Renal cortical epithelial cell (primary cell): ENCODE measurements at places on chromosomes 11 and 22.

GRCh38 chr11:110971140-110971539, 258.9 kb upstream of the ARHGAP20 start:
- peak; percentile 85 for DNase-seq

GRCh38 chr11:116360221-116360941, 412.4 kb downstream of the BUD13 start:
- no peak for DNase-seq

GRCh38 chr11:26483108-26483507, 89.0 kb downstream of the MUC15 start:
- DNase-seq = no peak

DNA sequence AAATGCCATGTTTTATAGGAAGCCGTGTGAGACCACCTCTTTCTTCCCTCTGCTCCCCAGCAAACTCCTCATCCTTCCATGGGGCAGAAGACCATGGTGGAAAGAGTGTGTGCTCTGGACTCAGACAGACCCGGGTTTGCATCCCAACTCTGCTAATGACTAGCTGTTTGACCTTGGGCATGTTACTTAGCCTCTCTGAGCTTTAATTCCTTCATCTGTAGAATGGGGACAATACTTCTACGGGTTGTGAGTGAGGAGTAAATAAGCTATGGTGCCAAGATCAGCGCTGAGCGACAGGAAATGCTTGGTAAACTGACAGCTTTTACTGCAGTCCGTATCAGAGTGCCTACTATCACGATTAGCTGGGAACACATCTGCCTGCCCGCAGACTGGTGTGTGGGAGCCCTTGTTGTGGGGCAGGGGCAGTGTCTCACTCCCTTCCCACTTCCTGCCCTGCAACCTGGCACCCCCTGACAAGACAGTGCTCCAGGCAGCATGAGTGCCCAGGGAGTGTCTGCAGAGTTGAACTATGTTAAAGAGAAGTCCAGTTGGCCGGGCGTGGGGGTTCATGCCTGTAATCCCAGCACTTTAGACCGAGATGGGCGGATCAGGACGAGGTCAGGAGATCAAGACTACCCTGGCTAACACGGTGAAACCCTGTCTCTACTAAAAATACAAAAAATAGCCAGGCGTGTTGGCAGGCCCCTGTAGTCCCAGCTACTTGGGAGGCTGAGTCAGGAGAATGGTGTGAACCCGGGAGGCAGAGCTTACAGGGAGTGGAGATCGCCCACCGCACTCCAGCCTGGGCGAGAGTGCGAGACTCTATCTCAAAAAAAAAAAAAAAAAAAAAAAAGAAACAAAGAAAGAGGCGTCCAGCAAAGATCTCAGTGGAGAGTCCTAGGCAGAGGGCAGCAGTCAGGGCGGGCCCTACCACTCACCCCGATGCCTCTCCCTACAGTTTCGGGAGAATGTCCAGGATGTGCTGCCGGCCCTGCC, 2.2 kb downstream of the SEC14L2 start:
- DNase-seq = no peak

GRCh38 chr22:39288135-39288898, 31.1 kb downstream of the RPL3 start:
- no peak for DNase-seq

GRCh38 chr11:129320494-129320893, 55.2 kb upstream of the BARX2 start:
- DNase-seq = no peak

GRCh38 chr11:111344032-111344431, 35.0 kb downstream of the POU2AF1 start:
- no peak for DNase-seq

DNA sequence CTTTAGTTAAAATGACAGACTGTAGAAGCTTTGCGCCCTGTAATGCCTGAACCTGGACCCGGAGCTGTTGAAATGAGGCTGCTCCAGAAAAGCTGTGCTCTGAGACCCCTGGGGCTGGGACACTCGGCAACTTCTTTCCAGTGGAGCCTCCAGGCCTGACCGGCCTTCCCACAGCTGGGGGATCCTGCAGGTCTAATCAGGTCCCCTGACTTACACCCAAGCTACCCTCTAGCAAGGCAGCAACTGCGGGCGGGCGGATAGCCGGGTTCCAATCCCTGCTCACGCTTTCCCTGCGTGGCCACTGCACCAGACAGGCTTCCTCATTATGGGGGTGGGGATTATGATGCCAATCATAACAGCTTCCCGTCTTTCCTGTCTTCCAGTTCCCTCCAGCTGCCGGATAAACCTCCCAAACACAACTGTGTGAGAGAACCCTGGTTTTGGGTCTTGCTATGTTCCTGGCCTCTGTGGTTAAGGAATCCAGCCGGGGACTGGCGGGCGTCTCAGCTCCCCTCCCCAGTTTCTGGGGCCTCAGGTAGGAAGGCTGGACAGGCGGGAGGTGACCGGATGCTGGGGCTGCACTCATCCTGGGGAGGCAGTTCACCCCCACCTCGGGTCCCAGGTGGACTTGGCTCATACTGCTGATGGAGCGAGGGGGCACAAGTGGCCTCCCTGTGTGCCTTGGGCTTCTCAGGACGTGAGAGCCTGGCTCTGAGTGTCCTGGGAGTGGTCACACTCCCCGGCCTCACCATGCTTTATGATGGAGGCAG, 38.6 kb downstream of the PARVG start:
- no peak for DNase-seq

DNA sequence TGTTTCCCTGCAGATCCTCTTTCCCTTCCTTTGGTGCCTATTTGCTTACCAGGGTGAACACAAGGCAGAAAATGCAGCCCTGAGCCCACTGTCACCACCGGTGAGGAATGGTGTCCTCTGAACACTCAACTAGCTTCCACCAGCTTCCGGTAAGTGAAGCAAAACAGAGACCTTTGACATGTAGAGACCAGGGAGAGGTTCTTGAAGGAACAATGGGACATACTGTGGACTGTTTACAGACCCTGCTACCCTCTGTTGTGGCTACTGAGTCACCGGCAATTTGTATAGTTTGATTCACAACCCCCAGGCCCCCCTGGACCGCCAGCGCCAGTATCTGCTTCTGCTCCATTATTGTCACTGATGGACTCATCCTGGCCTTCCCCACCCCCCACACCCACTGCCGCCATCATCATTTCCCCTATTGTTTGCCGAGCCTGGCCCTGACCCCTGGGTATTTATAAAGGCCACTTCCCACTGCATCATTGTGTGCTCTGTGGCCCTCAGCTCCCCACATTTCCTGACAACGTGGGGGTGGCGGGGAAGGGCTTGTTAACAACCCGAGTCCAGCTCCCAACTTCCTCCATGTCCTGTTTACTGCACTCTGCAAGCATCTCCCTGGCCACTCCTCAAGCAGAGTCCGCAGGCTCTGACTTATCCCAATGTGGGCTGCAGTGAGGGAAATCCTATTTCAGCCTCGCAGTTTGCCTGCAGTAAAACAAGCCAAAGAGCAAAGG, 252.9 kb downstream of the ETS1 start:
- peak; percentile 53 for DNase-seq

GRCh38 chr11:42762348-42762747, 549.4 kb upstream of the API5 start:
- DNase-seq = no peak

DNA sequence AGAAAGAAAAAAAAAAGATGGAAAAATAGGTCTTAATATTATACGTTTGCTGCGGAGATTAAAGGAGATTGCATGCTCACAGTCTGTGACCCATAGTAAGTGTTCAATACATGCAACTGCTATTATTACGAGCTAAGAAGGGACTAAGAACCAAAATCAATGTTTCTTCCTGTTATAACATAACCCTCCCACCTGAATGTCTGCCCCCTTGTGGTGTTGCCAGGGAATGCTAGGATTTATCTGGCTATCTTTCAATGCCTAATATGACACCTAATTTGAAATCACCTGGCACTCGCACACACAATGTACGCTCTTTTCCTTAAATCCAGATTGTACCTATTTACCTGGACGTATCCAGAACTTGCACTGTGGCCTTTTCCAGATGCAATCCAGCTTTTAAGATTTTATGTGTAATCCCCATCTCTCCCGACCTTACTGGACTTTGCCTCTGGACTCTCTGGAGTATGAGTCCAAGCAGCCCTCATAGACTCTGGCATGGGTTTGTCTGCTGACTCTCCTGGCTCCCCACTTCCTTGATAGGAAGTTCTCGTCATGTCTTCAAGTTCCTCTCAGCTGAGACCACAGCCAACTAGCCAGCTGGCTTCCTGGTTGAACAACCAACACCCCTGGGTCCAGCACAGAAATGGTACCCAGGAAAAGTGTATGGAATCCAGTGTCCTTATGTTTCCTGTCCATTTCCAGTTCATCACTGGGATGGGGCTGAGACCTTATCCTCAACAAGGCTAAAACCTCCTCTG, 151.5 kb downstream of the CCDC34 start:
- DNase-seq = no peak

GRCh38 chr11:124935548-124936514, at the start of gene HEPACAM:
Gene HEPACAM, minus strand, starts transcription at chr11:124936047. Its CDS starts 41 bp downstream, at chr11:124936006.
- no peak for DNase-seq

DNA sequence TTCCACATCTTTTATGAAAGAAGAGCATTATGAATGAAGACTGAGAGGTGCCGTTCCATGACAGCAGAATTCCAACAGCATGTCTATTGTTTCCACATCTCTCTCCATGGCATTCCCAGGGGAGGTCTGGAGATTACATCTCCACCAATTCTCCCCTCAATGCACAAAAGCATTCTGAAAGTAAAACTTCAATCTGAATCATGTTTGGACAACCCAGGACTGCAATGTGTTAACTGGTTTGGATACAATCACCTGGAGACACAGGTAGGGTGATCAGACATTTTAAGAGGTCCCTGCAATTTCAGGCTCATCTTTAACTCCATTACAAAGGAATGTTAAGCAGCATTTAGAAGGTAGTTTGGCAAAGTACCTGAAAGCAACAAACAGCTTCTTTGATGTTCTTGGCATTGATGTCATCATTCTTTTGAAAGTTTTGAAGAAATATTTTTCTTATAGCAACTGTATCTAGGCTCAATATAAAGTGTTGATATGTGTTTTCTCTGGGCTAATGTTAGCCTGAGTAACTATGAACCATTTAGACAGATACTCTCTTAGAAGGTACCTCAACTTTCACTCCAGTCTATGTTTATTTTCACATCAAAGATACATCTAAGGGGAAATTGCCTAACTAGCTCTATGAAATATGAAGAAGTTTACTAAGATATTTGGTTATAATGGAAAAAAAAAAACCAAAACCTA, 181.4 kb upstream of the MTMR2 start:
- DNase-seq = peak; percentile 33

DNA sequence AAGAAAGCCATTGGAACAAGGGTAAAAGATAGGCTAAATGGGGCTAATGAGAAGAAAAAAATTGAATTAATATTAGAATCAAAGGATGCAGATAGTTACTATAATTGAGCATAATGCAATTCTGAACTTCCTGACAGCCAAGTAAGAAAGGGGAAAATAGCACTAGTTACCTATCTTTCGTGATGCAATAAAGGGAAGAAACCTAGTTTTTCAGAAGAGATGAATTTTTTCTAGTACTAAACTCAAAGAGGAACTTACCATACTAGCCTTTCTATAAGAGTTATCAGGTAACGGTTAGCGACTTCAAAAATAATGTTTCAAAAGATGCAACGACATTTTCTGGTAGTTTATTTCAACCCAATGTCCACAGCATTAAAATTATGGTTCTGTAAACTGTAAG, 8.8 kb upstream of the WT1 start:
- no peak for DNase-seq

- DNase-seq = no peak
These were observed 107.5 kb downstream of the TRIM29 start for GRCh38 chr11:120030411-120030810.

- no peak for DNase-seq
These were observed 257.6 kb upstream of the CADM1 start for GRCh38 chr11:115761817-115762216.

DNA sequence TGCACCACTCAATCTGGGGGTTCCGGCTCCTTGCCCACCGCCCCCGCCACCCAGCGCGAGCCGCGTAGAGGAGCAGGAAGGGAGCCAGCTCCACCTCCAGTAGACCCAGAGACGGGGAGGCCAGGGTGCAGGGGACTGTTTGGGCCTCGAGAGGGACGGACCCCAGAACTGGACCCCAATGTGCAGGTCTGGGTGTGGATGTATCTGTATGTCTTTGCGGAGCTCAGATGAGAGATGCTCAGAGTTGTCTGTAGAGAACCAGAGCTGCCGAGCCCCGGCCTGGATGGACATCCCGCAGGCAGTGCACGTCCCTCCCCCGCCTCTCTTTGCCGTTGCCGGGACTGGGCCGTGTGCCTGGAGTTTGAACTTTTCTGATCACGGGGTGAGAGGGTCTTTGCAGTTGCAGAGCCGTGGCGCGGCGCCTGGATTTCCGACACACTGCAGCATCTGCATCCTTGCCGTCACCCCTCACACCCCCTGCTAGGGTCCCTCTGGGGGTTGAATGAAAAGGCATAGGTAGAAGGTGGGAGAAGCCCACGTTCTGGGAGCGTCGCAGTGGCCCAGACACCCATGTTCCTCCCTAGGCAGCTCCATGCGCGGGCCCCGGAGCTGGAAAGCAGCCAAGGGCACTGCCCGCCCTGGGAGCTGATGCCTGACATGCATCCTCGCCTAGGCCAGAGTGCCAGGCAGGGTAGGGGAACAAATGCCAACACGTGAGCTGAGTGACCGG, 105.2 kb downstream of the KCNQ1 start:
- DNase-seq = no peak

- no peak for DNase-seq
These were observed 27.1 kb downstream of the MPPED2 start for GRCh38 chr11:30559004-30559403.

DNA sequence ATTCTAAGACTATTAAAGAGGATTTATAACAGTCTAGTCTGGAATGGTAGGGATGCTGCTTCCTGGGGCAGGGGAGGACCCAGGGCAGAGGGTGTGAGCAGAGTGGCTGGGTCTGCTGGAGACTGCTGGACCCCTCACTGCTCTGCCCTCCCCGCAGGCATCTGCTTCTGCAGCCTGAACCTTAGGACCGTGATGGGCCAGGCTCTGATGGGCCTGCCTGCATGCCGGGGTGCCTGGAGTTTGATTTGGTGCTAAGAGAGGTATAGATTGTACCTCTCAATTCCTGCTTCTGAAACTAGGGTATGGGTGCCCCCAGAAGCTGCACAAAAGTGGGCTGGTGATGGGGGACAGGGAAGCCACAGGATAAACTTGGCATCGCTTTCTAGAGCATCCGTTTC, 54.9 kb downstream of the CD82 start:
- no peak for DNase-seq
